ENCODE measurements at places on chromosomes 7 and 10. TPM values are rescaled to one million over a fixed set of nuclear protein-coding genes. Genes with fewer than 3 reads are reported as not detected.

OR9A2 gene
- total RNA-seq, result not detected

INSYN2A gene
- 0.13 TPM for total RNA-seq

CYP17A1 gene
- total RNA-seq, result 2.1 TPM

OR2A12 gene
- not detected for total RNA-seq

AQP1 gene
- 1.1 TPM for total RNA-seq

DNA sequence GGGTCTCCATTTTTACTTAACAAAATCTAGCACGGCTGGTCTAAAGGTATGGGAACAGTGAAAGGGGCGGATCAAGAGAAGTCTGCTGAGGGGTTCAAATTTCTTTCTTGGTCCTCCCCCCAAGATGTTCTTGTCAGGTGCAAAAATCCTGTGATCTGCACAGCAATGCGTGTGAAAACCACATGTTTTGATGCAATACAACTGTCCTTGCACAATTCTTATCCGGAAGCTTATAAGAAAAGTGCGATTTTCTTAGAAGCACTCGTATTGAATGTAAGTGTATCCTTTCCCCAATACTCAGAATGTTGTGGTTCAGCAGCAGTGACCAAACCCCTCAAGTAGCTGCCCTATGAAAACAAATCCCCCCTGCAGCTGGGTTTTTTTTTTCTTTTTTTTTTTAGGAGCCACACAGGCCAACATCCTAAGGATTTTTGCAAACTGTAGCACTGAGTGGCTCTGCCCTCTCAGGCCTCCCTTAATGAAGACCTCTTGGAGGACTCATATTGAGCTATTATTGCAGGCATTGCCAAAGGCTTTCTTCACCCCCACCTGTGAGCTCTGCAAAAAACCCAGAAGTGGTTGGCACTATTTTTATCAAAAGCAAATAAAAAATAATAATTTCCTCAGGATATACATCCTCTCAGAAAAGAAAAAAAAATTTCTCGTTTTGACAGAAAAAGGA, 151.9 kb upstream of the ITGB1 start:
- H3K4me3 ChIP-seq, result no peak overlapping the region
- DNase-seq, result no peak
- H3K27ac ChIP-seq, result no peak overlapping the region
- peaks cover 10% of the 10 kb centered on the region for H3K27me3 ChIP-seq
- H3K36me3 ChIP-seq, result no peaks in the 10 kb centered on the region

GRCh38 chr7:123916240-123916724, 8.8 kb upstream of the SPAM1 start:
- no peaks in the 10 kb centered on the region for H3K36me3 ChIP-seq
- no peaks in the 10 kb centered on the region for H3K27me3 ChIP-seq
- H3K27ac ChIP-seq, result no peak overlapping the region
- peaks cover 13% of the 10 kb centered on the region for H3K4me1 ChIP-seq

GRCh38 chr7:66950311-66950710, 29.3 kb downstream of the TMEM248 start:
- no peaks in the 10 kb centered on the region for H3K4me1 ChIP-seq
- no peak overlapping the region for H3K4me3 ChIP-seq
- peaks cover 39% of the 10 kb centered on the region for H3K36me3 ChIP-seq
- no peak for DNase-seq
- no peaks in the 10 kb centered on the region for H3K27me3 ChIP-seq

DNA sequence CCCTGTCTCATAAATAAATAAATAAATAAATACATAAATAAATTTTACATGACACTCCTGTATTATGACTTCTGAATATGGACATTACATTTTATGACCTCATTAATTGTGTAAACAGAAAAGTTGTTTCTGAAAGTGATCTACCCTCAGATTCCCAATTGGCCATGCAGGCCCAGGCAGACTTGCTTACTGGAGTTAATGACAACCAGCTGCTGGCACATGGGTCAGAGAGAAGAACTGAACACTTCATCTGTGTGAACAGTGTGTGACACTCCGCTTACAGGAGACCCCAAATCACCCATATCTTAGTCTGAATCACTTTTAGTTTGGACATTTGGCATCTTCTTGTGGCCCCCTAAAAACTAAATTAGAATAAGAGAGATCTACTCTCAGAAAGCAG, 31.4 kb downstream of the PARP12 start:
- peaks cover 9% of the 10 kb centered on the region for H3K36me3 ChIP-seq
- H3K4me1 ChIP-seq, result no peaks in the 10 kb centered on the region
- H3K4me3 ChIP-seq, result no peak overlapping the region
- no peak overlapping the region for H3K27ac ChIP-seq

- no peaks in the 10 kb centered on the region for H3K4me1 ChIP-seq
- no peak overlapping the region for H3K27ac ChIP-seq
- no peak for DNase-seq
- no peaks in the 10 kb centered on the region for H3K36me3 ChIP-seq
- no peak overlapping the region for H3K4me3 ChIP-seq
Measured at GRCh38 chr10:95963991-95964389, 56.2 kb downstream of the CC2D2B start.

DNA sequence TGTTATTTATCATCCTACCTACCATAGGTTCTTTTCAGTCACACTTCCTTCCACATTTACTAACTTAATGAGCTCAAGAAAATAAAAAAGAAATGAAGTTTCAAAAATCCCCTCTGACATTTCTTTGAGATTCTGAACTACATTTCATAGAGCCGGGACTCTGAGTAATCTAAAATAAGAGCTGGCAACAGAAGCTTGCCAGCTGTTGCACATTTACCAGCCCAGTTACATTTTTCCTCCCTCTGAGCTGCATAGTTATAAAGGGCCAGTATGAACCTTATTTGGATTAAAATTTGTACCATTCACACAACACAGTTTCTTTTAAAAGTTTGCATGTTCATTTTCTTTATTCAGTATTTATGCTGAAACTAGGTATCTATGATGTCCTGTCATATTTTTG, 119.5 kb upstream of the CAV2 start:
- H3K27me3 ChIP-seq, result no peaks in the 10 kb centered on the region
- DNase-seq, result no peak
- no peak overlapping the region for H3K4me3 ChIP-seq
- H3K36me3 ChIP-seq, result peaks cover 4% of the 10 kb centered on the region
- peaks cover 11% of the 10 kb centered on the region for H3K4me1 ChIP-seq

- H3K36me3 ChIP-seq, result peaks cover 68% of the 10 kb centered on the region
- peaks cover 7% of the 10 kb centered on the region for H3K27me3 ChIP-seq
- H3K4me1 ChIP-seq, result no peaks in the 10 kb centered on the region
Measured at GRCh38 chr7:153840861-153841260, 211.3 kb upstream of the DPP6 start.

GRCh38 chr7:143243614-143244013, 19.6 kb upstream of the GSTK1 start:
- H3K27me3 ChIP-seq, result peaks cover 18% of the 10 kb centered on the region
- DNase-seq, result no peak
- H3K4me1 ChIP-seq, result no peaks in the 10 kb centered on the region
- no peaks in the 10 kb centered on the region for H3K36me3 ChIP-seq

GRCh38 chr7:45114926-45115325, 3.4 kb upstream of the TBRG4 start:
- no peak overlapping the region for H3K27ac ChIP-seq
- peaks cover 11% of the 10 kb centered on the region for H3K4me1 ChIP-seq
- no peak overlapping the region for H3K4me3 ChIP-seq

GRCh38 chr10:131556061-131556896, 244.8 kb upstream of the TCERG1L start:
- H3K27ac ChIP-seq, result no peak overlapping the region
- H3K4me1 ChIP-seq, result no peaks in the 10 kb centered on the region
- DNase-seq, result no peak
- H3K36me3 ChIP-seq, result peaks cover 61% of the 10 kb centered on the region
- H3K27me3 ChIP-seq, result peaks cover 10% of the 10 kb centered on the region

DNA sequence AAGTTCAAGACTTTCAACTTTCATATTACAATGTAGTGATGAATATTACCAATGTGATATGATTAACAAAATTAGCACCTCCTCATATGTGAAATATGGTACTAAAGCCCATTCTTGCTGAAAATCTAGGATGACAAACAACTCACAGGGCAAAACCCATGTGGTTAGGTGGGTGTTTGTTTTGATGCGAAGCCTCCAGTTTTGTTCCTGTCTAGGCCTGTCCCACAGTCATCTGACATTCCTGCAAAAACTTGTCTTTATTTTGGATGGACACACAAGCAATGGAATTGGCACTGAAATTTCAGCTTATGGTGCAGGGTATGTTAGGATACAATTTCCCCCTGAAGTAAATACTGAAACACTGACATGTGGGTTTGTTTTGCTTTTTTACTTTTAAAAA, 95.3 kb downstream of the PARD3 start:
- no peaks in the 10 kb centered on the region for H3K27me3 ChIP-seq
- H3K4me3 ChIP-seq, result no peak overlapping the region
- peaks cover 23% of the 10 kb centered on the region for H3K4me1 ChIP-seq
- H3K27ac ChIP-seq, result 0 out of 2 replicates have a peak overlapping the region, but pooled peaks have one; percentile 51

GRCh38 chr10:79146611-79147130, 77.9 kb downstream of the ZMIZ1 start:
- no peak overlapping the region for H3K4me3 ChIP-seq
- H3K36me3 ChIP-seq, result no peaks in the 10 kb centered on the region
- no peak overlapping the region for H3K27ac ChIP-seq
- DNase-seq, result no peak
- peaks cover 38% of the 10 kb centered on the region for H3K4me1 ChIP-seq

DNA sequence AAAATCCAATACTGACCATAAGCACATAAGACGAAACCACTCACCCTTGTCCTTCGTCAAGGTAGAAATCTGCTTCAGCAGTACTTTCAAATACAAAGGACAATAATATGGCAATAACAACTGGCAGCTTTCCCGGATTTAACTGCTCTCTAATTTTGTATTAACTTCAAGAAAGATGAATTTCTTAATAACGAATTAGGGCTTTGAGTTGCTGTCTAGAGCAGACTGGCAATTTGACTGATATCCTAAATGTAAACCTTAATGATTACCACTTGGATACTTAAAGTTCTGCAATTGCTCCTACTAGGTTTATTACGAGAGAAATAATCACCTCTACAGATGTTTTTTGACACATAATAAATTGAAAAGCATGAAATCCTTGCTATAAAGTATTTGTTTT, 418.7 kb downstream of the MAGI2 start:
- H3K27ac ChIP-seq, result no peak overlapping the region
- H3K27me3 ChIP-seq, result no peaks in the 10 kb centered on the region
- no peaks in the 10 kb centered on the region for H3K36me3 ChIP-seq
- no peak for DNase-seq
- H3K4me3 ChIP-seq, result no peak overlapping the region
- no peaks in the 10 kb centered on the region for H3K4me1 ChIP-seq

DNA sequence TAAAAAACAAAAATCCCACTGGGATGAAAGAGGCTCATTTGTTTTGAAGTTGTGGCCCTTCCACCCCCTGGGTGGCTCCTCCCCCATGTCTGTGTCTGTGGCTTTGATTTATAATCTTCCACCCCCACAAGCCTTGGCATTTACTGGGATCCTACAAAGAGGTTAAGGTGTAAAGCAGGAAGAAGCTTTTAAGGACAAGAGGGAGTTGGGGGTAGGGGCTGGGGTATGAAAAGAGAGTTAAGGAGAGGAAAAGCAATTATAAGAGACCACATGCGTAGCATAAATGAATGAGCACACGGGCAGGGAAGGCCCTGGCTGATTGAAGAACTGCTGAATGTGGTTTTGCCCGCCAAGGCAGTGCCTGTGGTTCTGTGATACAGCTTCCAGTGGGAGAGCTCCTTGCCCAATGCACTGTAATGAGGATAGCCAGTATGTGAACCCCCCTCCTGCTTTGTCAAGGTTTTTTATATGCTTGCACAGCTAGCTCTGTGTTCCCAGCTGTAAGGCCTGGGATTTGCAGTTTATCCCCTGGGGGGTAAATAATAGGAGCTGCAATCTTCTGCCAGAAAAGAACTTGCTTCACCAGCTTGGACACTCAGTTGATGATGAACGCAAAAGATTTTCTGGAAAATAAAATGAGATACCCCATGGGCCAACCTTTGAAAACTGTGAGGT, 34.7 kb upstream of the KMT2E start:
- no peaks in the 10 kb centered on the region for H3K36me3 ChIP-seq
- H3K27ac ChIP-seq, result peak overlapping the region; percentile 92
- H3K4me1 ChIP-seq, result peaks cover 56% of the 10 kb centered on the region
- H3K27me3 ChIP-seq, result no peaks in the 10 kb centered on the region
- DNase-seq, result peak; percentile 19
- peak overlapping the region; percentile 41 for H3K4me3 ChIP-seq

GRCh38 chr10:128230401-128230800, 104.2 kb upstream of the MKI67 start:
- H3K27ac ChIP-seq, result no peak overlapping the region
- H3K4me1 ChIP-seq, result no peaks in the 10 kb centered on the region
- no peak for DNase-seq

DNA sequence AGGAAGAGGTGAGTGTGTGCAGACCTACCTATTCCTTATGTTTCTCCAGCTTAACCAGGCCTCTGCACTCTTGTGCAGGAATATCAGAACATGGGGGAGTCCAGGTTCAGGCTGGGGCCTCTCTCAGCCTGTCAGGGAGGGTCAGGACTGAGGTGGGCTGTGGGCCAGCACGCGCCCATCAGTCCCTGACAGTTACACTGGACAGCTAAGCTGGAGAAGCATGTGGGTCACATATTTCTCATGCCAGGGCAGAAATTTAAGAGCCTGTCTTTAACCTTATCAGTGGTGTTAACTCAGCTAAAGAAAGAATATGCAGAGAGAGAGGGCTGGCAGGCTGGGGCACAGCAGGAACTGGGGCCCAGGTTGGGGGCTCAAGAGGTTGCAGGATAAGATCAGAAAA, 8.7 kb upstream of the POLD2 start:
- DNase-seq, result no peak
- peaks cover 18% of the 10 kb centered on the region for H3K4me1 ChIP-seq
- H3K4me3 ChIP-seq, result no peak overlapping the region
- no peak overlapping the region for H3K27ac ChIP-seq

DNA sequence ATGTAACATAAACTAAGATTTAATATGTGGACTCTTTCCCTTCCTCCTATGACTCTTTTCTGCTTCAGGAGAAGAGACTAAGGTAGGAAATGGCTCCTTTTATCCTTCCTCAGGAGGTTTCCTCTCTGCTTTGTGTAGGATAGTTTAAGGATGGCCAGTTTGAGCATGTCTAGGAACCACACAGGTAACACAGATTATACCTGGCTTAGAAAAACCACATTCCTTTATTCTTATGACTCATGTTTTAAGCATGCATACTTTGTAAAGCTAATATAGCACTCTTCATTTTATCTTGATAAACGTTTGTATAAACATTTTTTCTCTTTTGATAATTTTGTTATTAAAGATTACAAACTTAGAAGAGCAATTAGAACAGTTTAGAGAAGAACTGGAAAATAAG, 57.8 kb downstream of the CYP51A1 start:
- no peak overlapping the region for H3K4me3 ChIP-seq
- no peaks in the 10 kb centered on the region for H3K4me1 ChIP-seq
- peaks cover 27% of the 10 kb centered on the region for H3K36me3 ChIP-seq
- no peak for DNase-seq
- no peak overlapping the region for H3K27ac ChIP-seq

- H3K27me3 ChIP-seq, result no peaks in the 10 kb centered on the region
- H3K36me3 ChIP-seq, result no peaks in the 10 kb centered on the region
- peaks cover 8% of the 10 kb centered on the region for H3K4me1 ChIP-seq
- no peak for DNase-seq
- H3K4me3 ChIP-seq, result no peak overlapping the region
- no peak overlapping the region for H3K27ac ChIP-seq
Measured at GRCh38 chr7:13639396-13639795, 350.1 kb downstream of the ETV1 start.

Data from WTC11 (cell line).